ENCODE measurements at places on chromosomes 2 and 18.

DNA sequence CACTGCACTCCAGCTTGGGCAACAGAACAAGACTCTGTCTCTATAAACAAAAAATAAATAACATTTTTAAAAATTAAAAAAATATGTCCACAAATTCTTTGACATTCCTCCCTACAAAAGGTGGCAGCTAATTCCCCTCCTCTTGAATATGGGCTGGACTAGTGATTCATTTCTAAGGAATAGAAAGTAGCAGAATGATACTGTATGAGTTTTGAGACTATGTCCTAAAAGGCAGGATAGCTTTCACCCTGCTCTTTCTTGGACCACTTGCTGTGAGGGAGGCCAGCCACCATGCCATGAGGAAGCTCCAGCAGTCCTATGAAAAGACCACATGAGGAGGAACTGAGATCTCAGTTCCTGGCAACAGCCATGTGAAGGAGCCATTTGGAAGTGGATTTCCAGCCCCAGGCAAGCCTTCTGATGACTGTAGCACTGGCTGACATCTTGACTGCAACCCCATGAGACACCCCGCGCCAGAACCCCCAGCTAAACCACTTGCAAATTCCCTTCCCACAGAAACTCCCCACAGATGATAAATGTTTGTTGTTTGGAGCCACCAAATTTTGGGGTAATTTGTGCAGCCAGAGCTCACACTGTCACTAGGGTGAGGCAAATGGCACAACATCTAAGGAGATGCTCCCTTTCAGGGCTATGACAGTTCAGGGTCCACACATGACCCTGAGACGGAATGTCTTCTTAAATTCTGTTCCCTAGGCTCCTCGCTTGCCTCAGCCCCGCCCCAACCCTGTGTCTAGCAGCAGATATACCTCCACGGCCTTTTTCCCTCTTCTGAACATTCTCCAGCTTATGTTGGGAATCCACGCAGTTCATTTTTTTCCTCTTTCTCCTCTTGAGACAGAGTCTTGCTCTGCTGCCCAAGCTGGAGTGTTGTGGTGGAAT lies 17.1 kb upstream of the ATOH8 start:
- peak; percentile 24 for DNase-seq

DNA sequence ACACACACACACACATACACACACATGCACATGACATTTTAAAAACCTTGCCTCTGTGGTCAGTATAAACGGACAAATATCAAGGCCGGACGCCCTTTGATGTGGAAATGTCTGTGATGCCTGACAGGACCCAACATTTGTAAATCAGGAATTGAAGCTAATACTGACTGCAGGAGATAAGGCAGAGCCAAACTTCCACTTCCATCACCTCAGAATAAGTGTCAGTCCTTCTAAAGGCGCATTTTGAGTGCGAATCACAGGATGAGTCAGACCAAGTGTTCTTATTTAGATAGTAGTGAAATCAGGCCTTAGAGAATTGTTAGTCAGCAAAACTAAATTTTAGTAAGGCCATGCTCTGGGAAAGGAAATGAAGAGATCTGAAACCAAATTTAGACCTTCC lies 211.7 kb upstream of the LRATD1 start:
- no peak for DNase-seq

DNA sequence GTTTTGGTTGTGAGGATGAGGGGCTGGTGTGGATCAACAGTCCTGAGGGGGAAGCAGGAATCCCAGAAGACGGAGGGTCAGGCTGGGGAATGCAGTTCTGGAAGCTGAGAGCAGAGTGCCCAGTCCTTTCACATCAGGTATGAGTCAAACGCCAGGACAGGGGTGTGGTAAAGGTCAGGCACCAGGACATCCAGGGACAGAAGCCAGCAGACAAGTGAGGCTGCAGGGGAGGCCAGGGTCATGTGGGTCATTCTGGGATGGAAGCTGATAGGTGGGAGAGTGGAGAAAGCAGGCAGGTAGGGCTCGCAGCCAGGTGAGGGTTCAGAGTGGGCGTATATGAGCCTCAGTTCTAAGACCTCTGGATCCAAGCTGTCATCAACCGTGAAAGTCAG lies 12.8 kb upstream of the GNLY start:
- DNase-seq: peak; percentile 4

DNA sequence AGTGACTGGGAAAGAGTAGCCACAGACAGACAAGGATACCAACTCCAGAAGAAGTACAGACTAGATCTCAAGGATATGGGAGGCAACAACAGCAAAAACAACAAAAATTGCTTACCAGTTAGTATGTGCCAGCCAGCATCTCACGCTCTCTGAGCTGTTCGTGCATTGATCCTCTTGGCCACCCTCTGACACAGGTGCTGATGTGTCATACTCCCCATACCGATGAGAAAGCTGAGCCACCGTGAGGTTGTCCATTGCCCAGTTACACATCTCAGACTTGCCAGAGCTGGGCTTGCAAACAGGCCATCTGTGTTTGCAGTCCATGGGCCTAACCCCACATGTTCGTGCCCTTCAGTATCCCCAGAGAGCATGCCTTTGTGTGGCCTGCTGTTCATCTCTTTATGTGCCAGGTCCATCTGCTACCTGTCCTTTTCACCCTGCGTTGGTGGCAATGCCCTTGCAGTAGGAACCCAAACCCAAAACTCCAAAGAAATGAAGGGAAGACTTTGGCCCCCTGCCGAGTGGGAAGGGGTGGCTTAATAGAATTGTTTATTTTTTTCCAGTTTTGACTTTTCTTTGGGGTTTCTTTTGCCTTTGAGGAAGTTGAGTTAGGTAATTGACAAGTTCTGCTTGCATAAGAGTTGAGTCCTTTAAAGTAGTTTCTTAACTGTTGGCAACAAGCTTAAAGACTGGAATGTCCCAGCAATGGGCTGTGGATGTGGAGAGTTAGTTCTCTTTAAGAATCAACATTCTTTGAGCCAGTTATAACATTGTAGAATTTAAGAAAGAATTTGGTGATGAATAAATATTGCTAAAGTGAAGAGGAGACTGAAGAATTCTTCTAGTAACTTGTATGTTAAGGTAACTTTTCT lies 46.7 kb downstream of the LYPD6B start:
- DNase-seq: peak; percentile 58

GRCh38 chr2:182814380-182814779 lies 52.1 kb downstream of the FRZB start:
- DNase-seq: no peak

- DNase-seq: no peak
Measured at GRCh38 chr2:194291104-194291503, 1365.9 kb upstream of the SLC39A10 start.

DNA sequence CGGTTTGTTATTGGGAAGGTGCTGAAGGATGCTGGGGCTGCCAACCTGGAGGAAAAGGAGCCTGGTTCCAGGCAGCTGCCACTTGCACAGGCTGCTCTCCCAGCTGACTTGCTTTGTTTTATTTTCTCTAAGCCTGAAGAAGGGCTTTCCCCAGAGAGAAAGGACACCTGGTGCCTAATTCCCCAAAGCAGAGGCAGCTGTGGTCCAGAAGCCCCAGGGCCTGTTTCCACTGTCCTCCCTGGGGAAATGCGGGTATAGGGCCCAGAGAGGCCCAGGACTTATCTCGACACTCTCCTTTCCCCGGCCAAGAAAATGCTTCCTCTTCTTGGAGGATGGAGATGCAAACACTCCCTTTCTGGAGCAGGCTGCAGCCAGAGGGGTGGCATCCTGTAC lies 30.1 kb downstream of the INO80C start:
- DNase-seq: no peak

- DNase-seq: no peak
Measured at GRCh38 chr2:215027779-215028178, 110.6 kb downstream of the ABCA12 start.

GRCh38 chr2:61988462-61989366 lies 83.2 kb downstream of the COMMD1 start:
- DNase-seq: no peak
